Activated CD8-positive, alpha-beta memory T cell treated with anti-CD3 and anti-CD28 coated beads, Interleukin-2, amount 10 ng/mL, durations not matched to agents 7 days and 5 days (primary cell): ENCODE measurements at places on chromosomes 7 and 10. TPM values are rescaled to one million over a fixed set of nuclear protein-coding genes. Genes with fewer than 3 reads are reported as not detected.
A peak's percentile ranks its signal among the peaks of the same experiment; 100 is the strongest.

DNA sequence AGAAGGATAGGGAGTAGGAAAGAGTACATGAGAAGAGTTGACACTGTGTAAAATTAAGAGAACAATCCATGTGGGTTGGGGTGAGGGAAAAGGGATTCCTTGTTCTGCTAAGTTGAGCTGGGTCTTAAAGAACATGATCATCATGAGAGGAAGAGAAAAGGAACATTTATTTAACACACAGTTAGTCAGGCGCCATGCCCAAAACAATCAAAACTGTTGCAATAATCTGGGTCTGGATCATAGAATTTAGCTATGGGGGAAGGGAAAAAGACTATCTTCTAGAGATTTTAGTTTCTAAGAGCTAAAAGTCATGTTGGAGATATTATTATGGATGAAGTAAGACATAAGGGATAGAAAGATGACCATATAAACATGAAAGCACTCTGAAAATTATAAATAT is 178.9 kb downstream of the SEM1 start:
- DNase-seq: no peak

GRCh38 chr7:104775531-104775930 is 238.5 kb upstream of the KMT2E start:
- no peak for DNase-seq

DNA sequence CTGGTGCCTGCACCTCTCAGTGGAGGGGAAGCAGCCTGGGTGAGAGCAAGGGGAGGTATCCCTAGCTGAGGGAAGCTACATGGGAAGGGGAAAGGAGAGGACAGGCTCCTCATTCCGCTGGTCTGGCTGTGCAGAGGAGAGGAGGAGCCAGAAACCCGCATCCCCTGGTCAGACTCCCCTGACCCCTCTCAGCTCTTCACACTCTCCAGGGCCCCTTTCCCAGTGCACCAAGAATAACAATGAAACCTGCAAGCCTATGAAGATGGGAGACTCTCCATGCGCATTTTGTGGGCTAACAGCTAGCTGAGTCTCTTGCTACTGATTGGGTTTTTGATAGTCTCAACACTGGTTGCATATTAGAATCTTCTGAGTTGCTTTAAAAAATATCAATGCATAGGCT is 319.9 kb upstream of the COBL start:
- DNase-seq: no peak

The MCM10 gene
- total RNA-seq: 75.1 TPM

GRCh38 chr10:124512040-124512428 is 50.4 kb downstream of the LHPP start:
- no peak for DNase-seq

The PRR15 gene
- not detected for total RNA-seq

GRCh38 chr10:27138277-27138676 is 15.9 kb downstream of the YME1L1 start:
- DNase-seq: no peak

- DNase-seq: no peak
Observed at GRCh38 chr10:119288574-119289001, 81.2 kb downstream of the GRK5 start.

- DNase-seq: no peak
Observed at GRCh38 chr10:71804077-71804476, 30.8 kb upstream of the VSIR start.

DNA sequence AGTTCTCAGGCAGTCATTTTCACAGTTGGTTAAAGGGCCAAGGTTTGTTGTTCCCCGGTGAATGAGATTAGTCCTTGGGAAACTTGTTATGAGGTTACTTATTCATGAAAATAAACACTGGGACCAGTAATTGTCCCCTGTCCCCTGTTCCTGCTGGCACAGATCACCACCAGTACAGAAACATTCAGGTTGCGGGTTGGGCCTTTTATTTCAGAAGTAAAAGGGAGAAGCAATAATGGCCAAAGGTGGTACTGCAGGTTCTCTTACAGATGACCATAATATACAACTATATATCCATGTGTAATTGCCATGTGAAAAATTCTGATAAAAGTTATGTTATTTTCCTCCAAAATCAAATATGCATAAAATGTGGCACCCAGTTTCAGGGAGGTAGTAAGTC is 442.0 kb downstream of the SORCS1 start:
- DNase-seq: no peak

- no peak for DNase-seq
Observed at GRCh38 chr10:31166606-31167005, 134.9 kb upstream of the ZNF438 start.

GRCh38 chr7:17501441-17502212 is 203.2 kb downstream of the AHR start:
- DNase-seq: no peak

DNA sequence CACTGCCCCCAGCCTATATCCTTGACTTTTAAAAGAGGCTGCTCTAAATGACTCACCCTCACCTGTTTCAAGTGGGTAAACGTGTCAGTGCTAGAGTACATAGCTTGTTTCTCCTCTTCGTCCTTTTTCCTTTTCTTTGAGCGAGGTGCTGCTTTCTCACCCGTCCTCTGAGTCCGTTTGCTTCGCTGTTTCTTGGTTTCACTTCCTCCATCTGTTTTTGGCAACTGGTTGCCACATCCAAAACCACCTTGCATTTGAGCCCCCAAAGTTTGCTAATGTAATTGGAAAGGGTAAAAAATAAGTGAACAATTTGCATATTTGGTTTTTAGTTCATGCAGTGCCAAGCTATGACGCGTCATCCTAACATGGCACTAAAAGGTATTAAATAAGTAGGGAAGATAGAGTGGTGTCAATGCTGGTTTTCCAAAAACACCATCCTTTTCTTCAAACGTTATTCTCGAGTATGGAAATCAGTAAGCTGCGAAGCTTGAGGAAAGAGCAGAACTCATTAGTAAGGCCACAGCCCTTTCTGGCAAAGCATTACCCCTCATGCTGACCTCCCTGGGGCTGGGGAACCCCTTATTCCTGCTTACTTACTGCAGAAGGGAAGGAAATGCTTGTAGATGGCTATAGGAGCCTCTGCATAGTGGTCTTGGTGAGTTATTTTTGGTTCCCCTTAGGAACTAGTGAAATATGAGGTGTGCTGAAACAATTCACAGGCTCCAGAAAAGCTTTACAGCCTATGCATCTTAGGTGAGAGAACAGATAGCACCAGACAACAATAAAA is 133.5 kb downstream of the GALNT11 start:
- DNase-seq: no peak

DNA sequence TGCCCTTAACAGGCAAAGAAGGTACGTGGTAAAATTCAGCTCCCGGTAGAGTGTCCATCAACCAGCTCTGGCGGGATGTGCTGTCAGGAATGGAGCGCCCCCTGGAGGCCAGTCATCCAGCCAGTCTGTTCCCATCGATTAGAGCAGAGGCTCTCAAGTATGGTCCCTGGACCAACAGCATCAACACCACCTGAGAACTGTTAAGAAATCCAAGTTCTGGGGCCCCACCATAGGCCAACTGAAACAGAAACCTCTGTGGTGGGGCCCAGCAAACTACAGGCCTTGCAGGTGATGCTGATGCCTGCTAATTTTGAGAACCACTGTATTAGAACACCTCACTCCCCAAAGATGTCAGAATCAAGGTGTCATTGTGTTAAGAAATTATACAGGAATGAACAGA is 109.2 kb downstream of the DPY19L1 start:
- peak; percentile 51 for DNase-seq

DNA sequence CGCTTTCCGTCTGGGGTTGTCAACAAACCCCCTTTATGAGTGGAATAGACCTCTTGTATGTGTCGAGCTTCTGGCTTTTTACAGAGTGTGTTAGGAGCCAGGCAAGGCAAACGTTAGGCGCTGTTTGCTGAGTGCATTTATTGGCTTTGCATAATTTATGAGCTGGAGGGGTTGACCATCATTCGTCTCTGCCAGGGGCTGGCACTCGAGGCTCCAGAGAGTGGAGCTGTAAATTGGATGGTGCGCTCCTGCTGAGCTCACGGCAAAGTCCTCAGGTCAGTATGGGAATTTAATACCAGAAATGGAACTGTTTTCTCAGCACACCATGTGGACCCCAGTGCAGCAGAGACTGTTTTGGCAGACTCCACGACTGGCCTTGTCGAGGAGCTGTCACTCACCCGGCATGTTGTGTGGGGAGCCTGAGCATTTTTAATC is 699.4 kb upstream of the GALNT17 start:
- no peak for DNase-seq

GRCh38 chr10:19947656-19948055 is 131.4 kb downstream of the PLXDC2 start:
- no peak for DNase-seq

DNA sequence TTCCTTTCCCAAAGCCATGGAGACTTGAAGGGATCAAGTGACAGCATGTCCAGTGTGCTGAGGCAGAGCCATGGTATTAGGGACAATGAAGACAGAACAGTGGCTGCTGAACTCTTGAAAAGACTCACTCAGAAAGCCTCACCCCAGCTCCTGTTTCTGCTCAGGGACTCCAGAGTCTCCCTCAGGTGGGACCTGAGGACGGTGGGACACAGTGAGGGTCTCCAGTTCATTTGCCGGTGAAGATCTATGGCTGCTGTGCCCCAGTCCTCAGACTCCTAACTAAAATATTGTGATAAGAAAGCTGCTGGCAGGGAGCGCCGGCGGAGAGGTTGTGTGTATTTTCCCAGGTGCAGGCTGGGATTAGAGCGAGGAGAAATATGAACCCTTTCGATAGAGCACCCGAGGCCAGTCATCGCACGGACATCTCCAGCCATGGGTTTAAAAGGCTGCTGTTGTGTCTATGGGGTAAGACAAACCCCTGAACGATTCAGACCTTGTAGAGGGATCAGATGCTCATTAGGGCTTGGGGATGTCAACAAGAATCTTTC is 57.2 kb downstream of the C7orf25 start:
- no peak for DNase-seq

DNA sequence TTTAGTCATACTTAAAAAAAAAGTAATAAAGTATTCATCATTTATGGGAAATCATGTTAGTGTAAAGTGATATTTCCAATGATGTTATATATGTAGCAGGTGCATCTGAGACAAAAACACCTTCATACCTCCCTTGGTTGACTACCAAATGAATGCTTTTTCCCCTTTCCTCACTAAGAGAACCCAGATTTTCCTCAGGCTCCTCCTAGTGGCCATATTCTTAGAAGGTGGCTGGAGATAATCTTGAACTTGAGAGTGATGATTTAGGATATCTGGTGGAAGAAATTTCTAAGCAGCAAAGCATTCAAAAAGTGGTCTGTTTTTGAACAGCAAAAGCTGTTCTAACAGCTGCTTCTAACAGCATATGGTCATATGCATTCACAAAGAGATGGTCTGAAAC is 16.8 kb upstream of the DNAH11 start:
- no peak for DNase-seq

The CALHM1 gene
- 0.47 TPM for total RNA-seq

The EMX2 gene
- total RNA-seq: not detected

DNA sequence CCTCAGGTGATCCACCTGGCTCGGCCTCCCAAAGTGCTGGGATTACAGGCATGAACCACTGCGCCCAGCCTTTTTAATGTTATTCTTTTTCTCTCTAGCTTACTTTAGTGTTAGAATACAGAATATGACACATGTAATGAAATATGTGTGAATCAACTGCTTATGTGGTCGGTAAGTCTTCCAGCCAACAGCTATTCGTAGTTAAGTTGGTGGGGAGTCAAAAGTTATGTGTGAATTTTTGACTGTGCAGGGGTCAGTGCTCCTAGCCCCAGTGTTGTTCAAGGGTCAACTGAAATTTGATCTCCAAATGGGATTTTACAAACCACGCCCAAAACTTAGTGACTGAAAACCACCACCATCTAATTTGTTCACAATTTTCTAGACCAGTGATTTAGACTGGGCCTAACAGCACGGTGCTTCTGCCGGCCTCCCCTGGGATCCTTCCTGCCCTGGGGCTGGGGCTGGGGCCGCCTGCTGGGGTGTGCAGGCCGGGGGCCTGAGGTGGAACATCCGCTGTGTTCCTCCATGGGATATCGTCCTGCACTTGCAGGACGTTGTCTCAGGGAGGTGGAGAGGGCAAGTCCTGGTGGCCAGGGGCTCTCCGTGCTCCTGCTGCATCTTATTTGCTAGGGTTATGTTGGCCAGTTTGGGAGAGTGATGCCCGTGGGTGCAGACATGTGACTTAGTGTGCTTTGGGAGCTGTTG is 24.5 kb upstream of the GRB10 start:
- no peak for DNase-seq

GRCh38 chr7:51275532-51275931 is 41.1 kb downstream of the COBL start:
- no peak for DNase-seq

The C10orf67 gene
- total RNA-seq: not detected

DNA sequence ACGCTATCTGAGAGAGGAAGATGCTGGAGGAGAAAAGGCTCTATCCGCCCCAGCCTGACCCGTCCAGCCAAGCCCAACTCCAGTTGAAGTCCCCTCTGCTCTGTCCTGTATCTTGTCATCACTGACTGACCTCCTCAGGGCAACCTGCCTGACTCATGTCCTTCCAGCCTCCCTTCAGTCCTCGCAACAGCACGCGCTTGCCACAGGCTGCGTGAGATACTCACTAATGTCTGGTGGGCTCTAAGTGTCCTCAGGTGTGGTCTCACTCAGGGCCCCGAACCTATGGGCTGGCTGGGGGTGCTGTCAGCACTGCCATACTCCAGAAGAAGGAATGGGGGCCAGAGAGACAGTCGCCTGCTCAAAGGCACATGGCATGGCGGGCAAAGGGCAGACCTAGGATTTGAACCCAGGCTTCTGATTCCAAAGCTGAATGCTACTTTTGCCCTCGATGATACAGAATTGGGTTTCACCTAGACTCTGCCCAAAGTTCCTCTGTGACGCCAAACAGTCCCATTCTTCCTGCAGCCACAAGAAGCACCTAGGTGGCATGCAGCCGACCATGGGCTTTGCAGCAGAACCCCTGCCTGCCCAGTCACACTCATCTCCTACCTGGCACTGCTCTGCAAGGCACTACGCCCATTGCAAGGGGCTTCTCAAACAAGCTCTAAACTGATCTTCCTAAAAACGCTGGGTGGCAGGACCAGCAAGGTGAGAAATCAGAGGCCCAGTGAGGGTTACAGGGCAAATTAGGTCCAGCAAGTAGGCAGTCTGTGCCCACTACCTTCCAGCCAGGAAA is 8.5 kb downstream of the FAM53B start:
- peak; percentile 33 for DNase-seq

GRCh38 chr10:27542812-27543211 is 38.7 kb downstream of the RAB18 start:
- DNase-seq: no peak

The CXCL12 gene
- total RNA-seq: not detected
